ENCODE measurements at places on chromosomes 3 and 15.

- DNase-seq: no peak
Observed at GRCh38 chr3:27666708-27667107, 55.4 kb downstream of the EOMES start.

DNA sequence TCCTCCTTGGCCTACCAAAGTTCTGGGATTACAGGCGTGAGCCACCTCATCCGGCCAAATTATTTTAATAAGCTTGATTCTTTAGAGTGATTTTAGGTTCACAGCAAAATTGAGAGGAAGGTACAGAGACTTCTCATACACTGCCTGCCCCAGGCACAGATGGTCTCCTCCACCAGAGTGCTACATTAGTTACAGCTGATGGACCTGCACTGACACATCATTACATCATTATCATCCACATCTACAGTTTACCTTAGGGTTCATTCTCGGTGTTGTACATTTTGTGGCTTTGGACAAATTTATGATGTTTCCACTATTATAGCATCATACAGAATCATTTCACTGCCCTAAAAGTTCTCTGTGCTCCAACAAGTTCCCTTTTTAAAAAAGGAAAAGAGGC, 4.4 kb upstream of the VPS8 start:
- DNase-seq: no peak

DNA sequence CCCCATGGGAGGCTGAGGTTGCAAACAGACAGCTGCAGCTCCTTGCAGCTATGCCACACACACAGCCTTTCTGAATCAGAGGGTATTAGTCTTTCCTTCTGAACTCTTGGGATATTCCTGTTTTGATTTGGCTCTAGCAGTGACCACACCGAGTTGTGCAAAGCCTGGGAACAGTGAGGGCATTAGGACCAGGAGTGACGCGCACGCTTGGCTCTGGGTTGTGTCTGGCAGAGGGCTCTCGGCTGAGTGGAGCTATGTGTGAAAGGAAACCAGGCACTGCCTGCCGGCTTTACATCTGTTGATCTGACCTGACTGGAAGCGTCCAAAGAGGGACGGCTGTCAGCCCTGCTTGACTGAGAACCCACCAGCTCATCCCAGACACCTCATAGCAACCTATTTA, at the start of gene GALNT15:
TSS of gene GALNT15 (plus strand) at position 292 of the 400 bp plus-strand sequence. CDS start 472 bp downstream, outside the sequence.
- peak; percentile 81 for DNase-seq

- DNase-seq: no peak
Observed at GRCh38 chr15:37981775-37982174, 47.3 kb downstream of the TMCO5A start.

- no peak for DNase-seq
Observed at GRCh38 chr3:76369170-76369569, 583.8 kb upstream of the ZNF717 start.

DNA sequence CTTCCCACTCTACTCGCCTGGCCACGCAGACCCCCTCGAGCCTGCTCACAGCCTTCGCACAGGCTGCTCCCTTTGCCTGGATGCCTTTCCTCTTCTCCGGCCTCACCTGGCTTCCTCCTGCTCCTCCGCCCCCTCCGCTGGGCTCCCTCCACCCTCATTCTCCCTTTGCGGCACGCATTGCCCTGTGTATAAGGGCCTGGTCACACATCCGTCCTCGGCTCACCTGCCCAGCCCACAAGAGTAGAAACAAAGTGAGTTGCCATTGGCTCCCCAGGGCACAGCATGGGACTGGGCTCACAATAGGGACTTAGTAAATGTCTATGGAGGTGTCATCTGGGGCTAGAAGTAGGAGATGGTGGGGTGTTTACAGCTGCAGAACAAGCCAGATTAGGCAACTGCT, 4.2 kb downstream of the PLXND1 start:
- DNase-seq: no peak

- DNase-seq: no peak
Observed at GRCh38 chr15:89356634-89357298, 22.1 kb upstream of the POLG start.

GRCh38 chr3:189563853-189564563, 67.2 kb upstream of the TP63 start:
- DNase-seq: no peak

GRCh38 chr3:40895109-40895508, 304.2 kb upstream of the CTNNB1 start:
- DNase-seq: no peak

DNA sequence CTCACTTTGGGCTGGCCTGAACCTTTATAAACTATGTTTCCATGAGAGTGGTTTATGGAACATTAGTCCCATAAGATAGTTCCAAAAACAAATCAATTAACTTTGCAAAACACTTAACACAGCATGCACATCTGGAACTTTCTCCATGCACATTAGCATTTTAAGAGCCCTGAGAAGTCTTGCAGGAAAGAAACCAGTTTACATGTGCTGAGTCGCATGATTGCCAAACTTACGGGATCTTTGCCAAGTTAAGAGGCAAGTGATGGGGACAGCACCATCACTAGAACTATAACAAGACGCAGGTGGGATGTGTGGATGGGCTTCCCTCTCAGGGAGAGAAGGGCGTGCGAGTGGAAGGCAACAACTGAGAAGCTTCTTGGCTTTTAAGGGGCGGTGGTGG, 20.7 kb downstream of the ADAMTS9 start:
- no peak for DNase-seq

- no peak for DNase-seq
Observed at GRCh38 chr3:53973905-53974304, 82.2 kb upstream of the SELENOK start.

DNA sequence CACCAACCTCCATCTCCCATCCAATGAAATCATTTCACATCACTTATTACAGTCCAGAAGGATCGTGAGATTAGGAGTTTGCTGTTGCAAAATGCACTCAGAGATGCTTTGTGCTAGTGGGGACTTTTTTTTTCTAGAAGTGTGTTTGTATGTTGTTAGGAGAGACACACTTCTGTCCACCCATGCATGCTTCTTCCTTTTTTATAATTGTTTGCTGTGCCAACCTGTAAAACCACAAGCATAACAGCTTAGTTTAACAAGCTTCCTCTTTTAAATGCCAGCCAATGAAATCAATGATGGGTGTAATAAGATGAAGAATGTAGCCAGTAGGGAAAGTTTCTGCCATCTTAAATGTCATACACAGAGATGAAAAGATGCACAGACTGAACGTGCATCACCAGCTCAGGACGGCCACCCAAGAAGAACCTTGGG, 305.6 kb upstream of the STT3B start:
- DNase-seq: no peak

DNA sequence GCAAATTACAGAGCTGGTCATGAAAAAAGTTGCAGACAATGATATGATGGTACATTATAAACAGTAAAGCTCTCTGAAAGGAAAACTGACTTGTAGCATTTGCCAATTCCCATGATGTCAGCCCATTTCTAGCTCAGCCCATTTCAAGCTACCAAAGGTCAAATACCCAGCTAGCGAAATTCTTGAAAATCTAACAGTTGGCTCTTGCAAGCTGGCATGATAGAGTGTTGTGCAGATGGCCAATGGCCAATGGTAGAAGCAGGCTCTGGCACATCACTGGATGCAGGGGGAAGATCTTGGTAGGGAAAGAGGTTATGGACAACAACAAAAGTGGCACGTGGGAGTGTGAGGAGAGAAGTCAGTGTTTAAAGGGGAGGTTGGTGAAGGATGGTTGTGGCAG, 36.7 kb downstream of the RASGRF1 start:
- DNase-seq: no peak

- no peak for DNase-seq
Observed at GRCh38 chr3:177694316-177694715, 497.0 kb upstream of the TBL1XR1 start.

GRCh38 chr15:95737060-95737459, 593.4 kb upstream of the NR2F2 start:
- DNase-seq: no peak

- DNase-seq: no peak
Observed at GRCh38 chr3:25662736-25663320, 1.9 kb downstream of the TOP2B start.

DNA sequence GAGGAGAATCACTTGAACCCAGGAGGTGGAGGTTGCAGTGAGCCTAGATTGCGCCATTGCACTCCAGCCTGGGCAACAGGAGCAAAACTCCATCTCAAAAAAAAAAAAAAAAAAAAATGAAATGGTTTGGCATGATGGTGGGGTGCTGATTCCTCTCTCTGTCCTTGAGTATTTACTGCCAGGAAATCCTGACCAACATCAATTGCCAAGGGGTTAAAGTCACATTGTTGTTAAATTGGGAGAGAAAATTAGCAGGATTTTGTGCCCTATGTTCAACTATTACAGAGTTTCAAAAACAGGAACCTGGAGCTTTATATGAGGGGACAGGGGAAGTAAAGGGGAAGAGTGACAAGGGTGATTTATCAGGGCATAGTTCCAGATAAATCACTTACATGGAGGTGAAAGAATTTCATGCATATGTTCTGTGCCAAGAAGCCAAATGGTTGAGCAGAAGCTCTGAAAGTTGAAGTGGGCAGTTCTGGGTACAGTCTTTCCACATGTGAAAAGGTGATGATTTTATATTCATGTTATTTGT, 70.5 kb upstream of the TSEN2 start:
- DNase-seq: no peak

DNA sequence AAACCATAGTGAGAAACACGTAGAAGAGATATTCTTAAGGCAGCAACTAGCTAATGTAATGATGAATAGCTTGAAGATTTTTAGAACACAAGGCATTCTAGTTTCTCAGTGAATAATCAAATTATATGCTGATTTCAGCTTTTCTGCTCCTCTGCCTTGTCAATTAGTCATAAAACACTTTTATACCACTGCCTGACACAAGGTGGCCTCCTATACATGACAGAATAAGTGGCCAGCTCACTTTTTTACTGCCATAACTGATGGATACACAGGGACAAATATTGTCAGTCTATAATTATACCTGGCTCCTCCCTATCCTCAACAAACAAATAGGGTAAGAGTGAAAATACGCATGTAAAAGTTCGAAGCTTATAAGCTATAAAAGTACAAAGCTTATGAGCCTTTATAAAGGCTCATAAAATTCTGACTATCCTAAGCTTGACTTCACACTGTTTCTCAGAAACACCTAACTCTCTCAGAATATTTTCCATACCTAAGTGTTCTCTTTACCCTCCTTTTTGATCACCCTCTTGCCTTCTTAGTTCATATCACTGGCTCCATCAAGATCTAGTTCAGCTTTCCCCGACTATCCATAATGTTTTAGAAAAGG, 81.6 kb downstream of the HERC1 start:
- no peak for DNase-seq

- no peak for DNase-seq
Observed at GRCh38 chr3:104564045-104564643, 802.6 kb upstream of the ALCAM start.

DNA sequence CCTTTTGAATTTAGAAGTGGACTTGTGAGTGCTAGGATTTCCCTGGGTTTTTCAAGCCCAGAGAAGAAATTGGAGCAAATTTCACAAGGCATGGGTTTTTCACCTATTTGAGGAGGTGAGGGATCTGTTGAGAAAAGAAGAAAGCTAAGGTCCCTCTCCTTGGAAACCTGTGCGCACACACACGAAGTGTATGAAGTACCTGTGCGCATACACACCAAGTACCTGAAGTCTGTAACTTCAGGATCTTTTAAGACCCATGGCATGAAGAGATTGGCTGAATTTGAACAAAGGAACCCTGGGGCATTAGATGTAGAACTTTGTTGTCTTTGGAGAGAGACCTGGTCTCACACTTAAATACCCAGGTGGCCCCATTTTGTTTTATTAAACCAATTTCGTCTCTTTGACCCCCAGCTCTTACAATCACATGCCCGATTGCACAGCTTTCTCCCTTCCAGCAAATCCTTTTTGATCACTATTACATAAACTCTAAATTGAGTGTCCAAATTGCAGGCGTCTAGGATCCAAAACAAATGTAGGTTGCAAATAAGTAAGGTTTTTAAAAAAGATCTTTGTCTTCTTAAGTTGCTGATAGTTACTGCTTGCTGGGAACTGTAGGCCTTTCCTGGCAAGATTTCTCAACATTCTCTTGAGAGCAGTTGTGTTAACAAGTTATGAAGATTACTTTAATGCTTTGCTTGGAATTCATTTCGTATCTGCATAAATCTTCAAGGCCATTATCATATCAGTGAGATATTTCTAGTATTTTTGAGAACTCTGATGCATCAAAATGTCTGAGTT, 64.3 kb downstream of the CMTM8 start:
- no peak for DNase-seq

DNA sequence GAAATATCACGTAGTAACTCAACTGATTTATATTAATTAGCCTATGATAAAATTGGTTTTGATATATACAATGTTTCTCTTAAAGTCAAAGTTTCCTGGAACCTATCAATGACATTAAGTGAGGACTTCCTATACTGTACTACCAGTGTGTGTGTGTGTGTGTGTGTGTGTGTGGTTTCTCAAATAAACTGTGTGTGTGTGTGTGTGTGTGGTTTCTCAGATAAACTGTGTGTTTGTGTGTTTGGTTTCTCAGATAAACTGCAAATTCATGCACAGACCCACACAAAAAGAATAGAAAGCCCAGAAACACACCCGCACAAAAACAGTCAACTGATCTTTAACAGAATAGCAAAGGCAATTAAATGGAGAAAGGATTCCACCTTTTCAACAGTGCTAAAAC, 14.5 kb upstream of the WDR5B start:
- no peak for DNase-seq

- no peak for DNase-seq
Observed at GRCh38 chr3:69770219-69770618, 31.0 kb downstream of the MITF start.

DNA sequence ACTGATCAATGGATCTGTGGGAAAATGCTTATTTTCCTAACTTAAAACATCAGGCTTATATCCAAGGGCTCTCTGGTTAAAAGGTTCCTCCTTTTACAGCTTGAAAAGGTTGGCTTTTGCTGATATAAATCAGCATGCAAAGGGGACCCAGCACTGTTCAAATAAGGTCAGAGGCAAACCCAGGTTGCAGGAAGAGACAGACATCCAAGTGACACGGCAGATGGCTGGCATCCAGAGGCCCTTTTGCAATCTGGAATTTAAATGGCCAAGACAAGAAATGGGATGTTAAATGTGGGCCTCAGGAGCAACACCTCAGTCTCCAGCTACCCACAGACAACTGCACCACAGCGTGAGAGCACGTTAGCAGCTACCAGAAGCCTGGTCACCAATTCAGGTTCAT, 6.3 kb downstream of the SH3BP5 start:
- no peak for DNase-seq

DNA sequence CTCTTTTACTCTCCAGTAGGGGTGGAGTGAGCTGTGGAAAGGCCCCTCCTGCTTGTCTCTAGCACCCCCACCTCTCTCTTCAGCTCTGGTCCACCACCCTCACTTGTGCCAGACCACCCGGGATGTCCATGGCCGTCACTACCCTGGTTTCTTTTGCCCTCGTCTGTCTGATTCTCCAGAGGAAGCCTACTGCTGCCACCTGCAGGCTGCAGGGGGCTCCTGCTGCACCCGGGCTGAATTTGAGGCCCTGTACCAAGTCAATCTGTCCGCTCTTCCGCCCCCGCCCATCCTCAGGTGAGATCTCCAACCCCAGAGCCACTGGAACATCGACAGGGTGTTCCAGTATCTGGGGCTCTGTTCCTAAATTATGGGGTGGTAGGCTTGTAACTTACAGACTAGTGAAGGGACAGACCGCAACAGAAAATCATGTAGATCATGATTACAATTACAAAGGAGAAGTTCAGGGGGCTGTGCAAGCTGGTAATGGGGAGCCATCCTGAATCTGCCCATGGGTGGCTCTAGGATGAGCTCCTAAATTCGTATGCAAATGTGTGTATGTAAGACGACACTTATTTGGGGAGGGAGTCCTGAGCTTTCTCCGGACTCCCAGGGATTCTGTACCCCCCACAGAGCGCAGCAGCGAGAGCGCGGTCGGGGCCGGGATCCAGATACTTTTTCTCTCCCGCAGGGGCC, 683 bp upstream of the UNC45A start:
- DNase-seq: peak; percentile 86
